ENCODE measurements at places on chromosomes 5 and 9.
A peak's percentile ranks its signal among the peaks of the same experiment; 100 is the strongest.

DNA sequence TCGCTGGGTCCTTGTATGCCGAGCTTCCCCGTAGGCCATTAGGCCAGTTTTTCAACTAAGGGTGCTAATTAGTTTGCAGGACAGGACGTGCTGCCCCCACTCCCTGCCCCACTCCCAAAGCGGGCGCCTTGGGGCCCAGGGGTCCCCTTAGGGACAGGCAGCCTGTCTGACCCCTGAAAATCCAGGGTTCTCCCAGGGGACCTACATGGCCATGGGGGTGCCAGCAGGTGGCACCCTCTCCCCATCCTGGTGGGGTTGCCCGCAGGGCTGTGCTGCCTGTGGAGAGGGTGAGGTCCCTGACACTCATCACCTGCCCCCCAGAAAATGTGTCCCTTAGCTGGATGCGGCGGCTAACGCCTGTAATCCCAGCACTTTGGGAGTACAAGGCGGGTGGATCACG lies 8.5 kb upstream of the CCDC187 start:
- DNase-seq: no peak

GRCh38 chr9:99445371-99445891 lies 223.3 kb downstream of the SEC61B start:
- peak; percentile 84 for DNase-seq

GRCh38 chr5:148831590-148832565 lies 5.5 kb downstream of the ADRB2 start:
- DNase-seq: no peak

GRCh38 chr5:139955053-139955605 lies 88.0 kb downstream of the NRG2 start:
- DNase-seq: no peak

- DNase-seq: no peak
Measured at GRCh38 chr9:99118782-99119466, 14.0 kb downstream of the TGFBR1 start.

DNA sequence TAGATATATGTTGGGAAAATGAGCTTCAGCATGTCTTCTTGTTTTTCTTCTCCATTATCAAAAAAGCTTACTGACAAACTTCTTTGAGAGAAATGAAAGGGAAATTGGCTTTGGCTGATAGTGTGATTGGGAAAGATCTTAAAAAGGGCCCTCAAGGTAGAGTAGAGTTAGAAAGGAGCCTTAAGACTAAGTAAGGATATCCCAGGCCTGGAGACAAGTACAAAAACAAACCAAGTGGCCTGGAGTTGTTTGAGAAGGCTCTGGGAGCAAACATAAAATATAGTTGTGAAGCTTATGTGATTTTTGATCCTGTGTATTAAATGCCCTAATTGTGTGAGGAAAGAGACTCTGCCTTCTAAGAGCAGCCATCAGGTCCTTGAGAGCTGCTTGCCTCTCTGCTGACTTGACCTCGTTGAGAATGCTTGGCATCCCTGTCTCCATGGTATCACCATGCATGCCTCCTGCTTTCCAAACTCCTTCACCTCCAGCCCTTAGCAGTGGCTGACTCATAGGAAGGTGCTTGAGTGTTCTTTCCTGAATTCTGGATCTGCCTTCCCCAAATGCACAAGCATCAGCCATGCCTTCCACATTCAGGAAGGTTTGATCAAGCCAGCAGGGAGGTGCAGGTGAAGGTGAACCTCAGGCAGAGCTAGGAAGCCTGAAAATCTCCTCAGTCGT lies 78.9 kb downstream of the SMARCA2 start:
- no peak for DNase-seq

- DNase-seq: no peak
Measured at GRCh38 chr5:150394912-150395687, 17.6 kb downstream of the CD74 start.

- no peak for DNase-seq
Measured at GRCh38 chr5:96936431-96937320, 796 bp downstream of the LNPEP start.

DNA sequence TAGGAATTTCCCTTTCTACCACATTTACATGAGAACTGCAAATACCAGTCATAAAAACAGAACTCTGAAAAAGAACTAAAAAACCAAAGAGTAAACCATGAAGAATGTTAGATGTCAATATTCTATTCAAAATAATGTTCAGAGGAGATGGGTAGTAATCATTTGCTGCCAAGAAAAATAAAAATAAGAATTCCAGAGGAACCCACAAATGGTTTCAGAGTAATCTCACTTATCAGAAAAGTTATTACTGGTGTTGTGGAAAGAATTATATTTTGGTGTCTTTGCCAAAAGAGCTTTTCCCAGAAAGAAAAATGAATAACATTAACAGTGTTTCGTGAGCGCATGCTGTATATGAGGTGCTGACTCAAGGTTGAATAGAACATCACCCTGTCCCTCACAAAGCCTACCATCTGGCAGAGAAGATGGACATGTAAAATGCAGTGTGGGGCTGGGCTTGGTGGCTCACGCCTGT lies 35.6 kb downstream of the GPR21 start:
- no peak for DNase-seq

DNA sequence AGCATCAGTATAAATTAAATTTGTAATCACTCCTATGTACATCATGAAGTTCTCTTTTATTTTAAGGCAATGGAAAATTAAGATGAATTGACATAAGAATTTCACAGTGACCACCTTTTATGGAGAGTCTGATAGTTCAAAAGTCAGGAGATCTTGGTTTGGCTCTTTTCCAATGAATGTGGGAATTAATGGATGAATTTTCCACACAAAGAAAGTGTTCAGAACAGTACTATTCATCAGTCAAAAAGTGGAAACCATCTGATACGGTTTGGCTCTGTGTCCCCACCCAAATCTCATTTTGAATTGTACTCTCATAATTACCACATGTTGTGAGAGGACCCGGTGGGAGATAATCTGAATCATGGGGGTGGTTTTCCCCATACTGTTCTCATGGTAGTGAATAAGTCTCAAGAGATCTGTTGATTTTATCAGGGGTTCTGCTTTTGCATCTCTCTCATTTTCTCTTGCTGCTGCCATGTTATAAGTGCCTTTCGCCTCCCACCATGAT lies 24.5 kb downstream of the CCDC125 start:
- no peak for DNase-seq

- DNase-seq: no peak
Measured at GRCh38 chr5:57277085-57277484, 103.2 kb downstream of the GPBP1 start.

DNA sequence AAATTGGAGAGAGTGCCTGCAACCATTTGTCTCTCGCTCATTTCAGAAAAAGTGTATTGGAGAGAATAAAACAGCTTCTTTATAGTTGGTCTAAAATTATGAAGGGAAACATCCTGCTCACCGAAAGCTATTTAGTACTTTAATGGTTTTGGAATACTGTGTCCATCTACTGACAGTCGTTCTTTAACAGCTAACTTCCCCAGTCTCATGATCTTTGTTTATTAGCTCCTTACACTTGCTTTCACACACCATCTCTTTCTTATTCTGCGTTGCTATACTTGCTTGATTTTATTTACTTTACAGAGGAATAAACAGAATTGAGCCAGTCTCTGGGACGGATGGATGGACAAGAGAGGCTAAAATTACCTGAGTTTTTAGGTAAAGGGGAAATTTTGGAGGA lies 229.3 kb downstream of the CCDC171 start:
- DNase-seq: no peak

- no peak for DNase-seq
Measured at GRCh38 chr9:38278457-38278856, 114.0 kb upstream of the ALDH1B1 start.

All from T1000 (cell line).